ENCODE measurements at places on chromosomes 7 and 10. TPM values are rescaled to one million over a fixed set of nuclear protein-coding genes. Genes with fewer than 3 reads are reported as not detected.

CREB5 gene
- total RNA-seq: 2.4 TPM

IMMP2L gene
- 19.7 TPM for total RNA-seq

TET1 gene
- total RNA-seq: 0.57 TPM

PPIF gene
- total RNA-seq: 203 TPM

HOXA5 gene
- total RNA-seq: 3.9 TPM

MMRN2 gene
- 0.81 TPM for total RNA-seq

LLCFC1 gene
- total RNA-seq: not detected

NACAD gene
- total RNA-seq: 0.22 TPM

RBM33 gene
- 29.2 TPM for total RNA-seq

PLPP4 gene
- total RNA-seq: not detected

PNLIPRP1 gene
- not detected for total RNA-seq

IL2RA gene
- total RNA-seq: not detected

TBL2 gene
- 57.8 TPM for total RNA-seq
